ENCODE measurements at places on chromosomes 5 and 9. TPM values are rescaled to one million over a fixed set of nuclear protein-coding genes. Genes with fewer than 3 reads are reported as not detected.

PCDHA1 gene
- not detected for total RNA-seq

GNA14 gene
- 2.6 TPM for total RNA-seq

ZNF367 gene
- 4.3 TPM for total RNA-seq

PCDHGC3 gene
- 22.5 TPM for total RNA-seq

SPATA31A7 gene
- total RNA-seq, result not detected

All from Right ventricle myocardium inferior (tissue), 1 donor.